ENCODE measurements at places on chromosomes 3 and 15.
A peak's percentile ranks its signal among the peaks of the same experiment; 100 is the strongest.

- DNase-seq: no peak
Observed at GRCh38 chr3:64644483-64644882, 43.3 kb downstream of the ADAMTS9 start.

DNA sequence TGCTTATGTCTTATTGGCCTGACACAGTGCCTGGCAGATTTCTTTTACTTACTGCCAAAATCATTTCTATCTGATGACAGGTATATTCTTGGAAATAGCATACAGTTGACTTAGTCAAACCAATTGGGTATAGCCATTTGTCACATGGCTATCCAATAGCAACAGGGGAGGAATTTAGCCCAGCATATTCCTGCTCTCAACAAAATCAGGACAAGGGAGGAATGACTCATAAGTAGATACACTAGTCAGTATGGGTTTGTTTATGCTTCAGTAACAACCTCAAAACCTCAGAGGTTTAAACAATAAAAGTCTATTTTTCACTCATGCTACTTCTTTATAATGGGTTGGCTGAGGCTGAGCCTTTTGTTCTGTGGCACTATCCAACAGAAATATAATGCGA, 38.0 kb upstream of the VILL start:
- DNase-seq: no peak

- DNase-seq: no peak
Observed at GRCh38 chr3:141291559-141292355, 60.1 kb downstream of the PXYLP1 start.

DNA sequence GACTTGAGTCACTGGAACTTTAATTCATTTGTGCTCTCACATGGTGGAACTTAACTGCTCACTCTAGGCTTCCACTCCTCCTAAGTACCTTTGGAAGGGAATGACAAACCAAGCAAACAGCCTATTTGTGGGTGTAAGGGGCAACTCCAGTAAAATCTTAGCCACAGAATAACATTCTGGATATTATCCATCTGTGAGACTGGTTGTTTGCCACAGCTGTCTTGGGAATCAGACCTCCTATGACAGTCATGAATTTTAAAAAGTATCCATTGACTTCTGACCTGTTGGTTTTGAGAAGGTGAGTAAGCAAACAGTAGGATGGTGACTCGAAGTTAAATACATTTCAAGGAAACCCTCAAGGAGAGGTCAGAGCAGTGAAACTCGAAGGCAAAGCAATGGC, 147.3 kb upstream of the CDIN1 start:
- no peak for DNase-seq

- no peak for DNase-seq
Observed at GRCh38 chr3:138092023-138092422, 23.4 kb downstream of the DZIP1L start.

- DNase-seq: no peak
Observed at GRCh38 chr3:31976302-31976701, 4.8 kb downstream of the OSBPL10 start.

- DNase-seq: no peak
Observed at GRCh38 chr3:149783576-149783975, 8.8 kb downstream of the ANKUB1 start.

GRCh38 chr3:50314342-50314741, 8.2 kb downstream of the HYAL2 start:
- DNase-seq: no peak

DNA sequence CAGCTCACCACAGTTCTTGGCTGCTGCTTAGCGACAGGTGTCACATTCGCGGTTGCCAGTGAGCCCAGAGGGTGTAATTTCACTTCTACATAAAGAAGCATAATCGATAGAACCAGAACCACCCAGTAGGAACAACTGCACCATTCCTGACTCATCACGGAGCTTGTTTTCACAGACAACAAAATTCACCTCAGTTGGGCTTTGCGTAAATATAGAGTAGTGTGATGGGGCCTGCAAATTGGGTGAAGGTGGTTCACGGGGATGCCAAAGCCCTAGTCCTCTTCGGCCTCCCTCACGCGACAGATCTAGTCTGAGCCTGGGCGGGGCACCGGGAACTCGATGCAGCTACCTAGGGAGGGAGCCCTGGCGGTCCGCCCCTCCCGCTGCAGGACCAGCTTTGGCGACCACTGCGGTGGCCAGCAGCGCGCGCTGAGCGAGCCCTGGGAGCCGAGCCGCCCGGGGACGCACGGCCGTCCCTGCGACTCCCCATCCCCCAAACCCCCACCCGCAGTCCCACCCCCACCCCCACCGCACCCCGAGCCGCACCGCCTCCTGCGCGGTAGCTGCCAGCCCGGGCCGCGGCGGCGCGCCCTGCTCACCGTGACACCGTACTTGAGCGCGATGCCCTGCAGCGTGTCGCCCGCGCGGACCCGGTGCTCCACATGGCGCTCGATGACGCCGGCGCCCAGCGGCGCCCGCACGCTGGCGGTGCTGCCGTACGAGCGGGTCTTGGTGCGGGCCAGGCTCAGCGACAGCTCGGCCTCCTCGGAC, 519 bp downstream of the LYSMD2 start:
- peak; percentile 30 for DNase-seq

- DNase-seq: no peak
Observed at GRCh38 chr3:38107911-38108648, 28.8 kb downstream of the ACAA1 start.

DNA sequence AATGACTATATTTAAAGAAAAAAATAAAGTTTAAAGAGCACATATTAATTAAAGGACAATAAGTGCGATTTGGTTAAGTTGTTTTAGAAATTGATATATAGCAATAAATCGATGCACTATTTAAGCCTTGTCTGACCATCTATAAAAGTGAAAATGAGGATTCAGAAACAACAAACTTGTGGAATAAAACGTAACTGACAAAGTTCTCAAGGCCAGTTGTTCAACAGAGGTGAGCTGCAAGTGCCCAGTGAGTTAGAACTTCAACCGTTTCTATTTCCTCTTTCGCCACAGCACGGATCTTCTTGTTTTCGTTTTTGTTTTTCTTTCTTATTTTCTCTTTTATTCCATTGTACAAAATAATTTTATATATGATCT, 724.9 kb upstream of the ARRDC4 start:
- DNase-seq: no peak

- DNase-seq: no peak
Observed at GRCh38 chr3:194602669-194603171, 30.5 kb downstream of the TMEM44 start.

GRCh38 chr15:94272251-94272898, 41.0 kb downstream of the MCTP2 start:
- no peak for DNase-seq

DNA sequence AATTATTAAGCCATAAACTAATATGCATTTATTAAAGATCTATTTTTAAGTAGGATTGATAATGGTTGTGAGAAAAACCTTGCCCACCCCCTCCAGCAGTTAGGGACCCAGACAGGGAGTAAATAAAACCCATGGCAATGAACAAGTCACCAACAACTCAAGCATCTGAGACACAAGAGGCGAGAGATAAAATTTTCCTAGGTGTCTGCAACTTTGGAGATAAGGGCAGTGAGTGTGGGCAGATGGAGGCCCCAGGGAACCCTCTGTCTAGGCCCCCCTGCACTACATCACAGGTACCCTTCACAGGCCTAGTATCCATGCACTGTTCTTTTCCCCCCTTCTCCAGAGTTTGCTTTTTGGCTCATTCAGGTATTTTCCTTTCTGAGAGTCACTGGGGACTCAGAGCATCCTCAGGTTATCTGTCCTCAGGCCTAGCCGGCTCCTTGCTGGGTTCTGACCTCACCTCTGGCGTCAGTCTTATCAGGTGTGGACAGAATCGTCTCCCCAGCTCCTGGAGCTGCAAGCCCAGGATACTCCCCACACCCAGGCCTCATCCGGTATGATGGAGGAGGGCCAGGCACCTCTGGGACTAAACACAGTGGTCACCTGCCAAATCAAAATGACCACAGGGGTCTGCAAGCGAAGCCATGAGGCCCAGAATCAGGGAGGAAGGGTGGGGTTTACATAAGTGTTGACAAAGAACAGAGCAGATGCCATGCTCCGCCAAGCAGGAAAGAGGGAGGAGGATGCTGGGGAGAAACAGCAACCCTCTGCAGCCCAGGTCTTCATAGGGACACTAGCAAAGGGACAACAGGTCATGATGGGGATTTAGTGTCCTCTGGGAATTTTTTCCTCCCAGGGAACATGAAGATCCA, 50.4 kb downstream of the CCNL1 start:
- no peak for DNase-seq

GRCh38 chr3:25354071-25354470, 74.0 kb upstream of the RARB start:
- no peak for DNase-seq

DNA sequence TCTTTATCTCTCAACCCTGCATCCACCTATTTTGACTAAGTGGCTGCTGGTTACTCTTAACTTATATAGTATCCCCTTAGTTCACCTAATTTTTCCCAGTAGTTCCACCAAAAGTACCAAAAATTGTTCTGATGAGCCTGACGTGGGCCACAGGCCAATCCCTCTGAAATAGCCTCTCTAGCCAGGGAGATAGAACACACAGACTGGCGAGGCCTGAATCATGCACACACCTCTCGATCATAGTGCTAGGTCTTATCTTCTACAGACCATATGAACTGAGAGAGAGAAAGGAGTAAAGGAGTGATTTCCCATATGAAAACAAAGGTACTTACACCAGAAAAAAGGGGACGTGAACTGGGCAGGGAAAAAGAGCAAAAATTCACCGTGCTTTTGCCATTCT, 72.5 kb upstream of the ADAMTS9 start:
- no peak for DNase-seq

GRCh38 chr15:66707310-66708082, 5.5 kb downstream of the SMAD6 start:
- DNase-seq: peak; percentile 94

GRCh38 chr3:188624384-188624783, 470.4 kb downstream of the LPP start:
- DNase-seq: no peak

DNA sequence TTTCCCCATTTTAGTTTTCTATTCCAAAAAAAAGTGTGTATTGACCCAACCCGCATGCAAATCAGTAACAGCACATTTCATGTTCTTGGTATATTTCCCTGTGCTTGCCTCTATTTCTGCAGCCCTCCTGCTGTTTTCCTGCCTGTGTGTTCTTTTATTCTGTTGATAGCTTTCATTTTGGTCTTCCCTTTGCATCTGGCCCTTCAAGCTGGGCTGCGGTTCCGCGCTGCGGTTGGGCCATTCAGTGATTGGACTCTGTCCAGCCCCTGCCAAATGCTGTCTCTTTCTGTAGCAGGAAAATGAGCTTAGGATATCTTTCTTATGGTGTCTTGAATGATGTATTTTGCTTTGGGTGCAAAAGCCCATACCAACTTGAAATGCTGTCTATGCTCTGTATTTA, 49.9 kb downstream of the ZNF621 start:
- no peak for DNase-seq

DNA sequence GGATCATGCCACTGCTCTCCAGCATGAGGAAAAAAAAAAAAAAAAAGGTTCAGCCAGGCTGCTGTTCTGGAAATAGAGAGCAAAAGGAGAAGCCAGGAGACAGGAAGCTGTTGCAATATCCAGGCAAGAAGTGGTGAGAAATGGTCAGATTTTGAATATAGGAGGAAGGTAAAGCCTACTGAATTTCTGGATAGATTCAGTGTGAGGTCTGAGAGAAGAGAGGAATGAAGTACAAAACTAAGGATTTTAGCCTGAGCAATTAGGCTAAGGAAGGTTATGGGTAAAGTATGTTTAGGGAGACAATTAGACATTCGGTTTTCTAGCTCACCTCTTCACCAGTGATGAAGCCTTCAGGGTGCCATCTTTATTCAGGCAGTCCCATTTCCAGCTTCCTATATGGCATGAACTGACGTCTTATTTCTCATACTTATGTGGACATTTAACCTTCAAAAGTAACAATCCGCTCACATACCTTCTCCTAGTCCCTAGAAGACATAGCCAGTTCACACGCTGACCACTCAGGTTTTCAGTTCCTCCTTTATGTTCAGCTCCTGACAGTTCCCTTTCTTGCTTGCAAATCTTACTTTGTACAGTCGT, 57.2 kb downstream of the KIF9 start:
- no peak for DNase-seq

DNA sequence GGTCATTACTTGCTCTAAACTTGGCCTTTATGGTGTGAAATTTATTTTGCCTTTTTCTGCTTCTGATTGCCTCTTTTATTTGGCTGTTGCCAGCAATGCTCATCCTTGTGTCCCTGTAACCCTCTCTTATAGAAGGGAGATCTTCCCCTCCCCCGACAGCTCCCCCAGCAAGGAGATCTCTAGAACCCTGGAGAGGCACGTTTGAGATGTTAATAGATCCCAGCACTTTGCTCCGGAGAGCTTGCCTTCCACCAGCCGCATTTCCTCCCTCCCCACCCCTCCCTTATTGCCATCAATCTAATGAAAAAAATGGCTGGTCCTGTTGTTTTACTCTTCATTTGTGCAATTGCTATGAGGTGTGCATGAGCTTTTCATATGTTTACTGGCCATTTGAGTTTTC, 18.2 kb downstream of the TRIM71 start:
- DNase-seq: no peak

DNA sequence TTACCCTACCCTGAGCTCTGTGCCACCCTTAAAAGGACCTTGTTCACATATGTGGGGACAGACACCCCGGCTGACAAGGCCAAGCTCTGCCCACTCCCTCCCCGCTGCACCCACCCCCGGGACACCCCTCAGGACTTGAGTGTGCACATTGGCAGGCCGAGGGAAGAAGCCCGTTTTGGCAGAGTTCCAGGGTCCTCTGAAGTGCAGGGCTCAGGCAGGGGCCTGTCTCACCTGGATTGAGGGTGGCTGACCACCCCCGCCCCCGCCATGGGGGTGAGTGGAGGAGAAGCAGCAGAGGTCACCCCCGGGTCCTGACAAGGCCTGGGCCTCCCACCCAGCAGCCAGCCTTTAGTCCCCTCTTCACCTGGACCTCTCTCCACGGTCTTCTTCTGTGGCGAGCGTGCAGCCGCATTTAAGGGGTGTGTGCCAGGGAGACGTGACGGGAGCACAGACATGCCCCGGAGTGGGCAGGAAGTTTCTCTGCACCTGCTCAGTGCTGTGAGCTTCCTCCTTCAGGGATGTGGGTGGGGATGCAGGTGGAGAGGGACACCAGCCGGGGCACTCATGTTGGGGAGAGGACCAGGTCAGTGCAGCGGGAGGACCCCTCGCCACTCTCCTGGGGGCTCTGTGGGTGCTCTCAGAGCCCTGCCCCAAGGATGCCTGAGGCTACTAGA, 50.7 kb downstream of the LINGO1 start:
- no peak for DNase-seq

DNA sequence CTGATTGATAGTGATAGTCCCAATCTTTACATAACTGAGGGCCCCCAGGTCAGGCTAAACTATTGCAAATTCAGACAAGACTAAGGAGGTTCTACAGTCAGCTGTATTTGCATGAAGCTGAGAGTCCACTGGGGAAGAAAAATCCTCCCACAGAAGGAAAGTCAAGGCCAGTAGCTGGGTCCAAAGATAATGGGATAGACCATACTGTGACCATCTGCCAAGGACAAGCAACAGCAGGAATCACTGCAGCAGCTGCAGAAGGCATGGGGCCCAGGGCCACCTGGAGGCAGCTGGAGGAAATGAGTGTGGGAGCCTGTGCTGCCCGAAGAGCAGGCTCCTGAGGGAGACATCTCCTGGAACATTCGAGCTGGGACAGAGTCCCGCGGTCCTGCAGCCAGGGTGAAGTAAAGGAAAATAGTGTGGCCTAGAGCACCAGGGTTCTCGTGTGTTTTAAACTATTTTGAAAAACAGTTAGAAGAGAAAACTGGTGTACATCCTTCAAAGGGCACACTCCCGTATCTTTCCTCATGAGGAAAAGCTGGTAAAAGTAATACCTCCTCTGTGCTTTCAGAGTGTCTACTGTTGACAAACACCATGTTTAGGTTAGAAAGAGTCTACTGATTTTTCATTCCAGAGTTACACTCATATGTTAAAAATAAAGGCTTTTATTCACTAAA, 13.2 kb upstream of the TMEM212 start:
- peak; percentile 33 for DNase-seq
